ENCODE measurements at places on chromosomes 5 and 9.

DNA sequence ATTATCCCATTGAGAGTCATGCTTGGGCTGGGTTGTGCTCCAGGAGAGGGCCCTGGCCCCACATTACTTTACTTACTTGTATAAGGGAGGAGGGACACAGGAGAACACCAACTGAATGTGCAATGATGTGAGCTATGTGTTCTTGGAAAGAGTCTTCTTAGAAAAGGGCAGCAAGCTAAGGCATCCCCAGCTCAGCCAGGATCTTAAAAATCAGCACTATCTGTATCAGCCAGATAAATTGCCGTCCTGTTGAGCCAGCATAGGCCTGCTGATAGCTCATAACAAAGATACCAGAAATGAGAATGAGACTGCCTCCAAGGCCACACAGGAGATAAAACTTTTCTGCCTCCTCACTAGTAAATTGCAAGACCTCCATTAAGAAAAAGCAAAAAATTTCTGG is 357.5 kb downstream of the CAAP1 start:
- no peak for DNase-seq

DNA sequence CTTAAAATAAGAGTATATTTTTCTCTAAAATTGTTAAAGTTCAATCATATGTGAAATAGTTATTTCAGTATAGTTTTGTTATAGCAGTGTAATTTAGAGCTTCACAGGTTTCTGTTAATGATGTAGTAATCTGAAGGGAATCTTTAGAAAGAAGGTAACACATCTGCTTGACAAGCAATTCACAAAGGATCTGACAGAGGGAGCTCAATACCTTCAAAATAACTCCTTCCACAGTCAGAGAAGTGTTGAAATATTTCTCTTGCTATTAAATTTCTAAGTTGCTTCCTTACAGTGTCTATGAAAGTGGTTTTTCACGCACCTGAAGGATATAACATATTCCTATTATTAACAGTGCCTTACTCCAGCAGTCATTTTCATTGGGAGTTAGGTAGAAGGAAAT is 44.9 kb downstream of the SLC25A51 start:
- no peak for DNase-seq

- no peak for DNase-seq
Observed at GRCh38 chr9:37425298-37425752, 2.8 kb downstream of the GRHPR start.

DNA sequence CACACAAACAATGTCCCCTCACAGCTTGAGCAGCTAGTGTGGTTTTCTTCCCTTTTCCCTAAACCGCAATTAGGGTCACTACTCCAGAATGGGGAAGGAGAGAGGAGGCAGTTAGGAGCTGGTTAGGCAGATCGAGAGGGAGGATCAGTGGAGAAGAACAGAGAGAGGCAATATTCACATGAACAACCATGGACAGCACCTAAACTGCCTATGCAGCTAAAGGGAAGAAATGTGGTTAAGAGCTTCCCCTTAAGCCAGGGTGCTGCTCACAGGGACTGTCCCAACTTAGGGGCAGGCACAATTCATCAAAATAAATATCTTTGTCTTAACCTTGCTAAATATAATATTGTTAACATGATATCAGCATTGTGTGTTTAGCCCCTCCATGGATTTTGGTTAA is 359.3 kb upstream of the CDH18 start:
- no peak for DNase-seq

- no peak for DNase-seq
Observed at GRCh38 chr9:26262421-26263107, 584.3 kb upstream of the TUSC1 start.

- DNase-seq = no peak
Observed at GRCh38 chr5:169641253-169641652, 4.2 kb downstream of the DOCK2 start.

DNA sequence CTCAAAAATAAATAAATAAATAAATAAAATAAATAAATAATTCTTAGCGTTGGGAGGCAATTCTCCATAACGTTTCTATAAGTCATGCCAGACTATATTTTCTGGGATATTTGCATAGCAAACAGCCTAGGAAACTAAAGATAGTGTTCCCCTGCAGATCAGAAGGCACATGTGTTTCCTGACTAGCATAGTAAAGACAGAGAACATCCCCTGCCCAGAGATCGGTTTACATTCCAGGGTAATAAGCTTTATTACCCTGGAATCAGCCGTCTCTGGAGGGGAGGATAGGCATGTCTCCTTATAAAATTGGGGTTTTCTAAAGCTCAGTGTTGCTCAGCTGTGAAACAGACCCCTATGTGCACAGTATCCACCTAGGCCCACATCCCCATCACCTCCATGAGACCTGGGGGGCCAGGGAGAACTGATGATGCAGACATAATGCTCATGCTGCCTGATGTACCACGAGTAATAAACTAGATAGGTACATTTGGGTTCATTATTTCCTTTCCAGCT is 36.9 kb upstream of the IFNK start:
- no peak for DNase-seq

- DNase-seq = no peak
Observed at GRCh38 chr9:16236311-16236710, 634.2 kb downstream of the BNC2 start.

GRCh38 chr9:136303066-136303824 is 649 bp downstream of the CCDC187 start:
- DNase-seq = no peak

GRCh38 chr5:172795318-172795977 is 24.5 kb upstream of the DUSP1 start:
- no peak for DNase-seq

GRCh38 chr5:103929338-103930013 is 366.9 kb upstream of the NUDT12 start:
- no peak for DNase-seq

DNA sequence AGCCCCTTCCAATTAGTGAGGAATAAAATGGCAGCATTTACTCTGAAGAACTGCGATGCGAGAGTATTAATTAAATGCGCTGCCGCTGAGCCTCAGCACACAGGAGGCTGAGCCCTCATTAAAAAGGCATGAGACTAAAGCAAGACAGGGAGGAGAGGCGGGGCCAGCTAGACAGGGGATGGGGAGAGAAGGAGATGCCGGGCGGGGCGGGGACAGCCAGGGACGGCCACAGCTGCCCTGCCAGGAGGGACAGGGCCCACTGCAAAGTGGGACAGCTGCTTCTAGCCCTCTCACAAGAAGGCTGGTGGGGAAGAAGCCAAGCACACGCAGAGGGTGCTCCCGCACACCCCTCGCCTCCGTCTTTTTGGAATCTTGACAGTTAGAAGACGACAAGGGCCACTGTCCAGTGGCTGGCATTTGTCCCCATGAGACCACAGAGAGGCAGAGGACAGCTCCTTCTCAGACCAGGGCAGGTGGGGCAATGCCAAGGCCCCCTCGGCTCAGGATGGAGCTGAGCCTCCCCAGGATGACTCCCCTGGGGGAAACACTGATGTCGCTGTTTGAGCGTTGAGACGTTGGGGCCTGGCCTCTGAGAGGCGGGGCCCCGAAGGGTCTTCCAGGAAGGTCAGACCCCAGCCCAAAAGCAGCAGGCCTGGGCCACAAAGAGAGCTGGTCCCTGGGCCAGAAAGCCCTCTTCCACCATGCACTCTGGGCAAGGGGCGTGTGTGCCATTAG is 26.9 kb downstream of the ADAMTS2 start:
- DNase-seq = no peak

DNA sequence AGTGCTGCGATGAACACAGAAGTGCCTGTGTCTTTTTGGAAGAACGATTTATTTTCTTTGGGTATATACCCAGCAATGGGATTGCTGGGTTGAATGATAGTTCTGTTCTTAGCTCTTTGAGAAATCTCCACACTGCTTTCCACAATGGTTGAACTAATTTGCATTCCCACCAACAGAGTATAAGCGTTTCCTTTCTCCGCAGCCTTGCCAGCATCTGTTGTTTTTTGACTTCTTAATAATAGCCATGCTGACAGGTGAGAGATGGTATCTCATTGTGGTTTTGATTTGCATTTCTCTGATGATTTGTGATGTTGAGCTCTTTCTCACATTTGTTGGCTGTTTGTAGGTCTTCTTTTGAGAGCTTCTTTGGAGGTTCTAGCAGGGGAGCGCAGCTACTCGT is 134.6 kb downstream of the TENT4A start:
- DNase-seq = no peak

GRCh38 chr5:166068547-166069335 is 2222.7 kb upstream of the WWC1 start:
- DNase-seq = no peak

GRCh38 chr5:61732369-61732768 is 400.3 kb downstream of the ZSWIM6 start:
- no peak for DNase-seq

DNA sequence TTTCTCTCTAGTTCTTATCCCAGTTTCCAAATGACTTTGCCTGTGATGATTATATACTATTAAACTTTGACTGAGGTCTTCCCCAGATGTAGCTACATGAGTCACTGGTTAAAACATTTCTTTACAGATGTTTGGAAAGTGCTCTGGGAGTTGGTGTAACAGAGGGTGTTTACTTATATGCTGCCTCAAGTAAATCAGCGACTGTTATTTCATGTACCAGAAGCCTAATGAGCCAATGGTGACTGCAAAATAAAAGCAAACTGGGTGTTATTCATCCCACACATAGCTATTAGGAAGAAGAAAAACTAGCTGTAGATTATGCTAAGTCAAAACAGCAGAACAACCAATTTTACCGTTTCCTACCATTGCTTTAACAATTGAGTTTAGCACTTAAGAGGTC is 929.7 kb upstream of the SEMA6A start:
- DNase-seq = no peak

- DNase-seq = no peak
Observed at GRCh38 chr5:13704396-13704795, 240.1 kb downstream of the DNAH5 start.

GRCh38 chr9:32533336-32533735 is 7.3 kb upstream of the RIGI start:
- DNase-seq = no peak

GRCh38 chr9:70949239-70949638 is 172.2 kb downstream of the TRPM3 start:
- no peak for DNase-seq

GRCh38 chr9:112135706-112136105 is 39.4 kb downstream of the SUSD1 start:
- no peak for DNase-seq

DNA sequence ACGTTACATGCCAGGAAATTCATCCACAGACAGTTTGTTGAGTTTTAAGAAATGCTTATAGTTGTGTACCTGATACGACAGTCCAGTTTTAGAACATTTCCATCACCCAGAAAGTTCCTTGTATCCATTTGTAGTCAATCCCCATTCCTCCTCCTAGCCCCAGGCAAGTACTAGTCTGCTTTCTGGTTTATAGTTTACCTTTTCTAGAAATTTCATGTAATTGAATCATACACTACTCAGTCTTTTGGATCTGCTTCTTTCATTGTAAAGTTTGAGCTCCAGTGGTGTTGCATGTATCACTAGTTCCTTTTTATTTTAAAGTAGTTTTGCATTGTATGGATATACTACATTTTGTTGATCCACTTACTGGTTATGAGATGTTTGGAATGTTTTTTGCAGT is 291.2 kb downstream of the AOPEP start:
- no peak for DNase-seq

DNA sequence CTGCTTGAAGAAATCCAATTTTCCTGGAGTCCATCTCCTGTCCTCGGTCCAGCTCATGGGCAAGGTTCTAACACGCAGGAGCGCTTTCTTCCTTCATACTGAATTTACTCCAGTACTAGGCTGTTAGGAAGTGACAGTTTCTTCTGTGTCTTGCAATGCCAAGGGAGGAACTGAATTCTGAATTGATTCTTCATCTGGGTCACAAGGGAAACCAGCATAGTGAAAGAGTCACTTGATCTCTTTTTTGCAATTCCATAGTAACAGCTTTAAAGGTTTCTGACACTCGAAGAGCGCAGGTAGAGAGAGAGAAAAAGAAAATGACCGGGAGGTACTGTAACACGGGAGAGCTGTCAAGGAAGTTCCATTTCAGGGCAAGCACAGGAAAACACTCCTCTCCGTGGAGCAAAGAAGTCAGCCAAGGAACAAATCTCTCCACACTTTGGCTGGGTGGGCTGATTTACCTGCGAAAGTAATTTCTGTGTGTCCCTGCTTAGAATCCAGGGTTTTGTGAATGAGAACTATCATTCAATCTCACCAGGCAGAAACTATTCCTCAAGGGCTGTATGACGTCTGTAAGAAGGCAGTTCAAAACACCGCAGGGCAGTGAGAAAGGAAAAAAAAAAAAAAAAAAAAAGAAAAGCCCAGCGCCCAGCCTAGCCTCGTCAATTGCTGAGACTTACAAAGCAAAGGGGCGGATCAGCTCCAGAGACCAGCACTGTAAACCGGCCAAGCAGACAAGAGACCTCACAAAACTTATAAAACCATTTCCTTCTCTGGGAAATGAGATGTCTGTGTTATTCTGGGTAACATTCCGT is 617.8 kb downstream of the PDE4D start:
- no peak for DNase-seq
